ENCODE measurements at places on chromosomes 6 and 20.
A peak's percentile ranks its signal among the peaks of the same experiment; 100 is the strongest.

GRCh38 chr20:45036044-45036755 is 64.7 kb downstream of the KCNS1 start:
- DNase-seq, result peak; percentile 41

GRCh38 chr6:44166591-44167184 is 8.1 kb downstream of the CAPN11 start:
- no peak for DNase-seq

GRCh38 chr6:5771759-5772390 is 234.8 kb downstream of the NRN1 start:
- no peak for DNase-seq

- DNase-seq, result no peak
Observed at GRCh38 chr6:159440349-159440748, 252.7 kb downstream of the SOD2 start.

- no peak for DNase-seq
Observed at GRCh38 chr6:21131406-21131805, 462.1 kb upstream of the SOX4 start.

DNA sequence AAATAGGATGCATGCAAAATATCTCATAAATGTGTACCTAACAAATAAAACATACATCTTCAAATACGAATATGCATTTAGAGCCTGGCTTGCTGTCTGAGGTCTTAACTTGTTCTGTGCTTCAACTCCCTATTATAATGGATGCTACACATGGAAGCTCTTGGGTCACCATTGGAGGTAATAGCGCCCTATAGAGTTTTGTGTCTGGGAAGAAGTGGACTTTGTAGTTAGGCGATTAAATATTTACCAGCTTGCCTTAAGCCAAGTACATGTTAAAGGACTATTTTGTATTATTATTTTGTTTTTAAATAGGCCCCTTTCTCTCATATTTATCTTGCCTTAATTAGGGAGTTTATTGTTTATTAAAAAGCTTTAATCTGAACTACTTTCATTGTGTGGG is 107.4 kb downstream of the LAMA2 start:
- DNase-seq, result no peak

DNA sequence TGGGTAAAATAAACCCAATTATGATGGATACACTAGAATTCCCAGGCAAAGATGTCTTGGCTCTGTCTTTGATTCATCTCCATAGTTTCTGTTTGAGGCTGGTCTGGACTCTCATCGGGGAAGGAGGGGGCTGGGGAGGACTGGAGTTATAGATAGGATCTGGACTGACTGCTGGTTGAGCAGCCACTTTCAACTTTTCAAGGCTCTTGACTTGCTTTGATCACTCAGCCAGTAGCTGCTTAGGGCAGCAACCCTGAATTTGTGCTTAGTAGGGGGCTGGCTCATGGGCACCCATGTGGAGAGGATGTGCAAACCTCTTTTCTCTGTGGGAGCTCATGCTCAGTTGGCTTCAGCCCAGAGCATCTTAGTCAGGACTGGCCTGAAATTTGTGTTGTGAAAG is 114.0 kb upstream of the NEDD9 start:
- DNase-seq, result peak; percentile 33

- no peak for DNase-seq
Observed at GRCh38 chr20:34748709-34749108, 44.6 kb downstream of the TP53INP2 start.

DNA sequence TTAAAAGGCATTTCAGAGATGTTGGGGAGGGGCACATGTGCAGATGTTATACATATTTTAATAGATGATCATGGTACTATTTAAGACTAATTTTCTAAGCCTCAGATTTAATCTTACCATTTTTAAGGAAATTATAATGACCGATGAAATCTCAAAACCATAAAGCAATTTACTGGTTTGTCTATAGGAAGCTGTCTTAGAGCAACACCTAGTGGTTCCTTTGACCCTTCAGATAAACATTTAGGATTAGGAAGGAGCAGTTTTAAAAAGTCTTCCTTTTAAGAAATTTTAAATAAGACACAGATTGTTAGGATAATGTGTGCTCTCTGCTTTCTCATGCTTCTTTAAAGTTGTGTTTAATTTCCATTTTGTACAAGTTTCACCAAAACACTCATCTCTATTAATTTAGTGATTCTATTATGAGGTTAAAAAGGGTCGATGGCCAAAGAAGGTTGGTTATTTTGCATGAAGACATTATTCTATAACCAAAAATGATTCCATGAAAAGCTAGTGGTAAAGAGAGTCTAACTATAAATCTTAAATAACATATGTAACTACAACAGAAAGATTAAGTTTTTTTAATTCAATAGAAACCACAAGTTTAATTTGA is 376.4 kb downstream of the HACE1 start:
- no peak for DNase-seq

DNA sequence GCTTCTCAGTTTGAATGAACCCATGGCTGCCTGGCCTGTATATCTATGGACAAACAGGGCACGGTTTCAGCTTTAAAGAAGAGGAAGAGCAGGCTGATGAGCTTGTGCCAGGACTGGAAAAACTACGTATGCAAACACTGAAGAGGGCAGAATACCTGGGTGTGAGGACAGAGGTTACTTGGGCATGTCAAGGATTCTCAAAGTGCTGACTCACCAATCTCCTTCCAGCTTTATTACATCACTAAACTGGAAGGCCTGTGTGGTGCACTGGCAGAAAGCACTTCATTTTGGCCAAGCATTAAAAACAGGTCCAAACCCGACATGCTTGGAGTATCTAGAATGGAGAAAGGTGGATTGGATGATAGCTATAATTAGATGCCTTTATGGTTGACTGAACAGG is 95.2 kb downstream of the GMPR start:
- peak; percentile 58 for DNase-seq

DNA sequence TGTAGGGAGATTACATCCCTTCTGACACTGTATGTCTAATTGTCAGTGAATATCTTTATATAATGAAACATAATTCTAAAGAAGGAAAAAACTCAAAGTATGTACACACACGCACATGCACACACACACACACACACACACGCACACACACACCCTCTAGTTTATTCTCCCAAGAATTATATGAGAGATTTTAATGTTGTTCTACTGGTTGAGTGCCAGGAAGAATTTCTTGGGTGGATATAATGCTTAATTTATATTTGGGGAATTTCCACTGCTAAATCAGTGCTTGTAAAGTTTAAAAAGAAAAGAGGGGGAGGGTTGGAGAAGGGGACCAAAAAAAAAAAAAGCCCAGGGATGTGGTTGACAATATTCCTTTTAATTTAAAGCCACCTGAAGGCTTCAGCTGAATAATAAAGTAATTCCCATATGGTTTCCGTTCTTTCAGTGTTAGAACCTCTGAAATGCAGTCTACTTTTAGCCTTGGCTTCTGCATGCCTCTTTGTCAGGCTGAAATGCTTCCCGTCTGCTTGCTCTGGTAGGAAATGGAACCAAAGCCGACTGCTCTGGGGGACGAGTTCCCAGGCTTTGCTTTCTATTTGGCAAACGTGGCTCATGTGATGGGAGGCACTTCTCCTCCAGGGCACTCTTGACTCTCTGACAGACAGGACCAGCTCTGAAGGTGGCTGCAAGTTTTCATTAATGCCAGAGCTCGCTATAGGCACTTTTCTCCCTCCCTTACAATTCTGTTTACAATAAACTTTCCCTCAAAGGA is 225.4 kb downstream of the PRL start:
- no peak for DNase-seq

DNA sequence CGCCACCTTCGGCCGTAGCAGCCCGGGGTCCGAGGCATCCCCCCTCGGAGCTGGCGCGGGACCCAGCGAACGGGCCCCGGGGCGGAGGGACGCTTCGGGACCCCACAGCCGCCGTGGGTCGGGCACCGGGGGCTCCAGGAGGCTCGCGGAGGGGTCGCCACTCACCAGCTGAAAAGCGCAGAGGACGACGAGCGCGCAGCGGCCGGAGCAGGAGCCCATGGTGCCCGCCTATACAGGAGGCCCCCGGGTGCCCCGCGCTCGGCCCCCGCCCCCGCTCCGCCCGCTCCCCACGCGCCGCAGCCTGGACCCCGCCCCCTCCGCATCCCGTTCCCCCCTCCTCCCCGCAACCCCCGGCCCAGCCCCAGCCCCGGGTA is at the start of gene NKAIN4:
Gene NKAIN4 (minus strand): TSS at position 232 of the 374 bp plus-strand sequence. CDS start 13 bp downstream, at position 219.
- no peak for DNase-seq

GRCh38 chr20:57535297-57535696 is 10.4 kb upstream of the CTCFL start:
- DNase-seq, result no peak

- DNase-seq, result peak; percentile 46
Observed at GRCh38 chr20:60695226-60696000, 556.6 kb upstream of the CDH4 start.

- DNase-seq, result peak; percentile 14
Observed at GRCh38 chr20:43667341-43668132, 623 bp downstream of the MYBL2 start.

DNA sequence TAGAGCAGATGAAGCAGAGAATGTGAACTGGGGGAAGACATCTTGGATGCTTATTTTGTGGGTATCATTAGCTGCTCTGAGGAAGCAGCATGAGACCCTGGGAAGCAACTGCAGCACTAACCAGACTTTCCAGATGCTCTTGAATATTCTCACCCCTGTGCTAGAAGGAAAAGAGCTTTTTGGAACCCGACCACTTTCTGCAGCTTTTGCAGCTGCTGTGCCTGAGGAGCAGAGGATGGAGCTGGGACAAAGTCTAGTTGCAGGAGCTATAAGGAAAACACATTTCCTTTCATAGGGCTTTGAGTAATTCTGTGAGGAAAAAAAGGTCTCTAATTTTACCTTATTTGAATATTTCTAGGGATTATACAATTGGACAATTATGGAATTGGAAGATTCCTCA is 369.7 kb downstream of the CD109 start:
- DNase-seq, result no peak

DNA sequence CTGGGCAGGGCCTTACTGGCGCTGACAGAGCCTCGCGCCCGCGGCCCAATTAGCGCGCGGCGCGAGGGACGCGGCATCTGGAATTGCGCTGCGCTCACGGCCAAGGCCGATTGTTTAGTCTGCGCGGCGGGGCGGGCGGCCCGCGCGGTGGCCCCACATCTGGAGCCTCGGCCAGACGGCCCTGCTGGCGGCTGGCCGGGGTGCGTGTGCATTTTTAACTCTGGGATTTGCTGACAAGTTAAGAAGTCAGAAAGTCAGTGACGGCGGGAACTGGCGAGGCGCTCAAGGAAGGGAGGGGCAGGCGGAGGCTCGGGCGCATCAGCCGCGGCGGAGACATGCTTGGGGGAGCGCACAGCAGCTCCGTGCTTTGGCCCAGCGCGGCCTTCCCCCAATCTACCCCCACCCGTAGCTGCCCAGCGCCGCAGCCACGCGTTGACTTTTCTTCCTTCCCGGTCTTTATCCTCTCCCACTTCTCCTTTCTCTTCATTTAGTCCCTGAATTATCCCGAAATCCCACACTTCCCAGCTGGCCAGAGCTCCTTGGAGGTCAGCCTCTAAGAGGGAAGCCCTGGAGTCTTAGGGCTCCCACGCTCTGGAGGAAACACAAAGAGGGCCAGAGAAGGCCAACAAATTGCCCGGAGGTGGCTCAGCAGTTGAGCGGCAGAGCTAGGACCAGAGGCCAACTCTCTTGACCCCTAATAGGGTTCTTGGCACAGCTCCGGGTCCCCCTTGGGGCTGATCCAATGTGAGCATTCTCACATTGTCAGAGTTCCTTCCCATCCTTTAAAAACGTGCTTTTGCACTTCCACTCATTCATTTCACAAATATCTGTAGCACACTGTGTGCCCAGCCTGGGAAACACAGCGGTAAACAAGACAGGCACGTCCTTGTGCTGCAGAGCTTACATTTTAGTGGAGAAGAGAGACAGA is 40.8 kb upstream of the FOXP4 start:
- DNase-seq, result peak; percentile 18

GRCh38 chr6:71277926-71278600 is 10.5 kb upstream of the OGFRL1 start:
- DNase-seq, result peak; percentile 74

- no peak for DNase-seq
Observed at GRCh38 chr20:2223558-2224367, 72.0 kb upstream of the TGM3 start.
